COR-L47 (cell line): ENCODE measurements at places on chromosomes 7 and 10.

DNA sequence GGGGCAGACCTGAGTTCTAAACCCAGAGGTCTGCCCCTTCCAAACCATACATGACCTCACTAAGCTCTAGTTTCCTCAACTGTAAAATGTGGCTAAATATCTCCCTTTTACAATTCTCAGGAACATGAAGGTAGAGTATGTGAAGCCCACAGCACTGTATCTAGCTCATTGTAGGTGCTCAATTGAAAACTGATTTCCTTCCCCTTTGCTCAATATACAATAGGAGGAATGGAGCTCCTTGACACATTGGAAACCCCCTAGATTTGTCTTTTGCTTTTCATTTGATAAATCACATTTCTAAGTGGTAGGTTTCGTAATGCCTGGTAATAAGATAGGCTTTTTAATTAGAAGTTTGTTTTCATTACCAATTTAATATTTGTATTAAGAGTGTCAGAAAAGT is 153.3 kb downstream of the ARID5B start:
- no peak for DNase-seq

- DNase-seq, result peak; percentile 29
Measured at GRCh38 chr10:124522933-124523871, 61.6 kb downstream of the LHPP start.

DNA sequence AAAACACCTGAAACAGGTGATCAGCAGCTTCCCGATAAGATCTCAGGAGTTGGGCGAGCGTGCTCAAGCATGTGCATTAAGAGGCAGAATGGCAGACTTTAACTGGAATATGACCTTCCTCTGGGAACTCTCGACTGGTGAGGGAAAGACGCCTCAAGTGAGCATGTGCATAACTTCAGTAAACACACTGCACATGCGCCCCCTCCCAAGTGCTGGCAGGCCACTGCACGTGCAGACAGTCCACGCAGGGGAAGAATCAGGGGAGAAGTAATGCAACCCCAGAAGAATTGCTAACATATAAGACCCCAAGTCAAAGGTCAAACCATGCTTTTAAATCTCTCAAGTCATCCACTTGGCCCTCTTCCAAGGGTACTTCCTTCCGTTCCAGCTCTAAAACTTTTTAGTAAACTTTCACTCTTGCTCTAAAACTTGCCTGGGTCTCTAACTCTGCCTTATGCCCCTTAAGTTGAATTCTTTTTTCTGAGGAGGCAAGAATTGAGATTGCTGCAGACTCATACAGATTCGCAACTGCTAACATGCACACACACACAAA is 541.0 kb downstream of the TNS3 start:
- no peak for DNase-seq

DNA sequence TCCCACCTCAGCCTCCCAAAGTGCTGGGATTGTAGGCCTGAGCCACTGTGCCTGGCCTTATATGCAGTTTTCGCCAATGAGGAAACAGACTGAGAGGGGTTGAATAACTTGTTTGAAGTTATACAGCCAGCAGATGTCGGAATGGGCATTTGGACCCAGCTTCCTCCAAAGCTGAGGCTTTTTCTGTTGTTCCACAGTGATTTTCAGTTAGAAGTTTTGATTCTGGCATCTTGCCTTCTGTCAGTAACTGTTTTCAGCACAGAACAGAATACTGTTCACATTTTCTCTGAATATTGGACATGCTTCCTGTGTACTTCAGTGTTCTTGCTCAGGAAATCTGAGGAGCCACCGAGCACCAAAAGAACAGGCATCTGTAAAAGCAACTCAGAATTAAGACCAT is 287.2 kb downstream of the CAMK1D start:
- no peak for DNase-seq

- DNase-seq, result no peak
Measured at GRCh38 chr7:149456506-149457421, 4.1 kb downstream of the ZNF777 start.

DNA sequence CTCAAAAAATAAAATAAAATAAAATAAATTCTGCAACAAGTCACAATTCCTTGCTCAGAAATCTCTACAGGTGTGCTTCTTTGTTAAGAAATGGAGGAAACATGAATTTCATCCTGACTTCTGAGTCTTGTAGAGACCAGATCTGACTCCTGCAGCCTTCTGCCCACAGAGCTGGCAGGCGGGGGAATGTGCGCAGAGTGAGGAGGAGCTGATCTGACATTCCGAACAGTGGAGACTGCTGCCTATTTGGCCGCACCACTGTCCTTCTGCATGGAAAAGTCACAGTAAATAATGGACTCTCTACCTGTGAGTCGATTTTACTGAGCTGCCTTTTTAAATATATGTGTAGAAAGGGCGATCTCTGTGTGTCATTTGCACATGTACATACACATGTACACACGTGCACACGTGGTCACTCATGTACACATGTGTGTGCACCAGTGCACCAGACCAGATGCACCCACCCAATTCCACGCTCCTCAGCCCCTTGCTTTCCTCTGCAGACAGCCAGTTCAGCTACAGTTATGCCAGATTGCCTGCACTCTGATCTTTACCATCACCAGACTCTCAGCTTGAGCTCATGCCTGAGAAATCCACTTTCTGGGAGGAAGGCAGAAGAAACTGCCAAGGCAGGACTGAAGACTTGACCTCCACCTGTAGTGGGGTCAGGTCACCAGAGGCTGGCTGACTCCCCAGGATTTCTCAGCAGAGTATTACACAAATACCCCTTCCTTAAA is 54.9 kb downstream of the IKZF1 start:
- no peak for DNase-seq

GRCh38 chr10:94780844-94781243 is 18.4 kb downstream of the CYP2C19 start:
- DNase-seq, result no peak

- no peak for DNase-seq
Measured at GRCh38 chr7:42730586-42730985, 181.3 kb downstream of the C7orf25 start.

- DNase-seq, result no peak
Measured at GRCh38 chr10:75261813-75262705, 26.3 kb upstream of the COMTD1 start.

DNA sequence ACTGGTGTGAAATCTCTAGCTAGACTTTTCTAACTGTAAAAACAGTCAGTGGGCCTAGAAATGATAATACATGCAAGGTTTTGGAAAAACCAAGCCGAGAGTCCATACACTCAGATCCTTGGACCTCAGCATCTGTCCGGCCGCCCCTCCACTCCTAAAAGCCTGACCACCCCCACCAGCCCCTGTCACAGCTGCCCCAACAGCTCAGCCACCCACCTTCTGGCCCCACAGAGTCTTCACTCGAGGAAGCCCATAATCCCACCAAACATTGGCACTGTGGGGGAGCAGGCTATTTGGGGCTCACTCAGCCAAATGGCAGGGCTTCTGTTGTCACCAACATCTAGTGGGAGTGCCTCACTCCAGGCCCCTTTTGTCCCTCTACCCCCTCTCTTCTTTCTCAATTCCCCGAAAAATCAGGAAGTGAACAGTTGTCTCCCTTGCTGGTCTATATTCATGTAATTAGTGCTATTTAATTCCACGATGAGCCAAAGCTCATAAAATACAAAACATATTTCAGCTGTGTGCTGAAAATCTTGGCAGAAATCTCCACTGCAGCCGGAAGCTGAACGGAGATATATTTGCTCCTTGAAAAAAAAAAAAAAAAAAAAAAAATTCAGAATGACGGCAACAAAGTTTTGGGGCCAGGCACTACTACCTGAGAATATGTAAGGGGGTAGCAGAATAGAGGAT is 55.5 kb downstream of the PLXNA4 start:
- no peak for DNase-seq

GRCh38 chr10:19638182-19638895 is 177.9 kb upstream of the PLXDC2 start:
- no peak for DNase-seq

- DNase-seq, result peak; percentile 73
Measured at GRCh38 chr7:95476904-95477594, 8.7 kb upstream of the ASB4 start.

GRCh38 chr7:92608380-92609322 is 18.5 kb upstream of the FAM133B start:
- DNase-seq, result peak; percentile 33

- DNase-seq, result no peak
Measured at GRCh38 chr10:61325223-61325960, 127.8 kb downstream of the TMEM26 start.

DNA sequence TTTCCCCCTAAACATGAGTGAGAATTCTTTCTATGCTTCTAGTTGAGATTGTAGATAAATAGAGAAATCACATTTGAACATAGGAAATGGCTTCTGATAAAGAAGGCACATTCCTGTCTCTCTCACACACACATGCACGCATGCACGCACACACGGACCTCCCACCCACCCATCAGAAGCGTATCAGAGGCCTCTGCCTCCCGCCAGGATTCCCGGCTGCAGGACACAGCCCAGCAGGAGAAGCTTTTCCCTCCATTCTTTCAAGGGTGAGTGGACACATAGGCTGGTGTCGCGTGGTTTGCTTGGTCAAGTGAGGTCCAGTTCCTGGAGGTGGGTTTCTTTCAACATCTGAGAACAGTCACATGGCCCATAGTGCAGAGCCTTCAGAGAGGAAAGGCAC is 34.2 kb downstream of the KLF6 start:
- no peak for DNase-seq

- DNase-seq, result no peak
Measured at GRCh38 chr7:29292886-29293658, 98.5 kb downstream of the CHN2 start.

DNA sequence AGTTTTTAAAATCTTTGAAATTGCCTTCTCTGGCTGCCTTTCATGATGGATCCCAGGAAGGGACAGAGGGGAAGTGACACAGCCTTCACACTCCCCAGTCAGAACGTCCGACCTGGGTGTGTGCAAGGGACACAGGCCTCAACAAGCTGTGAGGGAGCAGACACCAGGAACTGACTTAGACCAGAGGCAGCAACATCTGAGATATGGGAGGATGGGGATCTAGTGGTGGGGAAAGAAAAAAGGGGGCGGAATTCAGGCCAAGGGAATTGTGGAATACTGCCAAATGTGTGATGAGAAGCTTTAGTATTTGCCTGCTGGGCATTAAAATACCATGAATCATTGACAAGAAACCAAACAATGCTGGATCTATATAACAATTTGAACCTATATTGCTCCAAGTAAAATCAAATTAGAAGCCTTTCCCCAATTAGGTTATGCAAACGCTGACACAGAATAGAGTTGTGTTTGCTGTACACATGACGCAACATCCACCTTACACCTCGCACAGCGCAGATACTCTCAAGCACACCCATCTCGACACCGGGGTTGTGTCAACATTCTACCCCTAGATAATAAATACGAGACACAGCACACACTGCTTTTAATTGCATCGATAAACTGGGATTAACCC is 17.2 kb upstream of the MNX1 start:
- peak; percentile 23 for DNase-seq

GRCh38 chr7:92880212-92881090 is 44.1 kb upstream of the CDK6 start:
- DNase-seq, result no peak

DNA sequence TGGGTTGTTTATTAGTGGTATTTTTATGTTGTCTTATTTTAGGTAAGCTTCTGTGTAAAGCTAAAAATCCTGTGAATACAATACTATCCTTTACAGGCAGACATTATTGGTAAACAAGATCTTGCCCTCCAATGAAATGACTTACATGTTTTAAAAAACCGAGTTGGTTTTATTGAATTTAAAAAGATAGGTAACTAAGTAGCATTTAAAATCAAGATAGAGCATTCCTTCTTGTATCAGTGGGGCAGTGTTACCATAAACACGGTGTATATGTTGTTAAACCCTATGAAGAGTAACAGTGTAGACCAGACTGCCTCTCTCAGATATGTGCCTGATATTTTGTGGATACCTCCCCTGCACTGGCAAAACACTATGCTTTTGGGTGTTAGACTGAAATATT is 81.0 kb downstream of the SNX10 start:
- no peak for DNase-seq

GRCh38 chr7:28903730-28904577 is 54.2 kb downstream of the TRIL start:
- no peak for DNase-seq

- DNase-seq, result no peak
Measured at GRCh38 chr7:134422008-134422407, 36.9 kb downstream of the AKR1B1 start.

GRCh38 chr7:130095812-130096211 is 25.5 kb downstream of the KLHDC10 start:
- no peak for DNase-seq

GRCh38 chr10:71747551-71748523 is 25.5 kb downstream of the VSIR start:
- no peak for DNase-seq

DNA sequence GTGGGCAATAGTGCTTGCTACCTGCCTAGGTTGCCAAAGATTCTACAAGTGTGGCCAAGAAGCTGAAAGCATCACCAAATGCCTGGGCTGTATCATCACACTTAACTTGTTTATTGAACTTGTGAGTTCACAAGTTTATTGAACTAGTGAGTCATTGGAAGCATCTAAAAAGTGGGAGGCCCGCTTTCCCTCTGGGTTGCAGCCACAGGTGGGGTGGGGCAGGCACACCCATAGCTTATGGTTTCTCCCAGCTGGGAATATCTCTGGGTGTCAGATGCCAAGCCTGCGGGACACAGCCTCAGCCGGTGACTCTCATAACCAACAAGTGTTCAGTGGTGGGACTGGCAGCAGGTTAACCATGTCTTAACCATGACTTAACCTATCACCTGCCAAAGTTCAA is 145.9 kb upstream of the FAM13C start:
- no peak for DNase-seq

DNA sequence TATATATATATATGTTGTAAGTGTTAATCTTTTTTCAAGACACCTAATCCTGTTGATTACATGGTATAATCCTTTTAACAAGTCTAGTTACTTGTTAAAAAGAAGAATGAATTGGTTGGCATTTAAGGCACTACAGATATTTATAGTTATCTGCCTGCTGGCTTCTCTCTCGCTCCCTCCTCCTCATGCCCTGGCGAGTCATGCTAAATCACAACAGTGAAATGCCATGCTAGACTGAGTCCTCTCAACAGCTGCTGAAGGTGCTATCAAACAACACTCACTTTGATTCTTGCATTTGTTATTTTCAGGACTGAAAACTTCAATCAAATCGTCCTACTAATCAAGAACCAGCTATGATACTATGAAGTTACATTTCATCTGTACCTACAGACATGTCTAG is 15.4 kb downstream of the NRAP start:
- no peak for DNase-seq

DNA sequence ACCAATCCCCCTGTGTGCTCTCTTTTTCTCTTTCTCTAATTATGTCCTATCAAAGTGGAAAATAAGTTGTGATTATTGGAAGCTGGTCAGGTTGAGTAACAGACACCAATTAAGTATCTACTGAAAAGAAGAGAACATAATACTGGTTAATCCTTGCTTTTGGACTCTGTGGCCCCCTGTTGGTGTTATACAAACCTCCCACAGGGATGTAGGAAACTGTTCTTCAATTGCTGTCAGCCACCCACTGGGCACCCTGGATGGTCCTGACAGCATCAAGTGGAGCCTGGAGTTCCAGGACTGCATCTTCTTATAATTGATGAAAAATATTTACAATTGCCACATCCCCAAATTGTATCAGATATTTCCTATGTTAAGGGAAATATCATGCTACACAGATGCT is 939.7 kb downstream of the KCNMA1 start:
- peak; percentile 11 for DNase-seq
